ENCODE measurements at places on chromosomes 4 and X.
A peak's percentile ranks its signal among the peaks of the same experiment; 100 is the strongest.

DNA sequence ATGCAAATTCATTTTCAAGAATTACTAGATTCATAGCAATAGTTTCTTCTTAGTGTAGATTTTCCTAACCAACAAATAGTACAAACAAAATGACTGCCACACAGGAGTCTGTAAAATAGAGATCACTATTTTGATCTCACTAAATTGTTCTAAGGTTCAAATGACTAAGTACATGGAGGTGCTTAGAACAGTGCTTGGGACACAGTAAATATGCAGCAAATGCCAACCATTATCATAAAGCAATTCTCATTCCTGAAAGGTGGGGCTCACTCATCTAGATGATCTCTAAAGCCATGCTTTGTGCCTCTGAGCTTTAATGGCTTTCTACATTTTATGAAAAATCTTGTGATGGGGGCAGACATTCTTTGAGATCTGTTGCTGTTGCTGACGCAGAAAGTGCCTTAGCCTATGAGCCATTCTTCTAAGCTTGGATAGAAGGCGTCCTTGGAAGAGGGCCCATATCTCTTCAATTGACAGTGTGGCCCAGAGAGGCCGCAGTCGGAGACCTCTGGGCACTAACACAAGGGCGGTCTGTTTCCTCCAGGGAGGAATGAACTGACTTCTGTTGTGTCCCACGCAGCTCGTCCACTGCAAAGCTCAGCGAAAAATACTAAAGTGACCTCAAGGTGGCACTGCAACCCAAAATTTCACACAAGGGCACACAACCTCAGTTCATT, 23.5 kb downstream of the TLR10 start:
- peak; percentile 24 for DNase-seq

- no peak for DNase-seq
These were observed 76.4 kb upstream of the HELT start for GRCh38 chr4:184941671-184942418.

DNA sequence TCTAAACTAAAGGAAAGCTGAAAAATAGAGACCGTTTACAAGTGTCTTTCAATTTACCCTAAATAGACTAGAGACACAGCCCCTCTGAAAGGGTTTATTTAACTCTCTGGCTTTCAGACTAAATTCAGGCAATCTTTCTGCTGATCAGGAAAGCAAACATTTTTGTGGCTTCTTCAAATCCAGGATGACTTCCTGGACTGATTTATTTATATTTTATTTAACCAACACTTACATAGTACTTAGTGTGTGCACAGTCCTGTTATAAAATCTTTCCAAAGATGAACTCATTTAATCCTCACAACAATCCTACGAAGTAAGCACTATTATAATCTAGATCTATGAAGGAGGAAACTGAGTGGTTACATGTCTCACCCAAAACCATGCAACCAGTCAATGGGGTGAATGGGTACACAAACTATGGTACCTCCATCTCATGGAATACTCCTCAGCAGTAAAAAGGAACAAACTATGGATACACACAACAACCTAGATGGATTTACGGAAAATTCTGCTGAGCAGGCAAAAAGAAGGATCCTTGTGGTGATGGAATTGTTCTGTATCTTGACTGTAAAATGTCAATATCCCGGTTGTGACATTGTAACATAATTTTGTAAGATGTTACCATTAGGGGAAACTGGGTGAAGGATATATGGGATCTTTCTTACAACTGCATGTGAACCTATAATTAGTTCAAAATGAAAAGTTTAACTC, 64.1 kb upstream of the MAMLD1 start:
- DNase-seq: no peak

GRCh38 chrX:151984328-151984727, 9.9 kb upstream of the GABRE start:
- no peak for DNase-seq

- no peak for DNase-seq
These were observed 107.9 kb downstream of the ABLIM2 start for GRCh38 chr4:8050555-8051206.

GRCh38 chrX:17453788-17454187, 78.8 kb downstream of the NHS start:
- no peak for DNase-seq

GRCh38 chr4:81675791-81676393, 204.2 kb upstream of the RASGEF1B start:
- DNase-seq: no peak

- DNase-seq: no peak
These were observed 59.6 kb upstream of the AFAP1 start for GRCh38 chr4:7999279-7999678.

- DNase-seq: no peak
These were observed 837.3 kb downstream of the PCDH7 start for GRCh38 chr4:31557437-31557836.

DNA sequence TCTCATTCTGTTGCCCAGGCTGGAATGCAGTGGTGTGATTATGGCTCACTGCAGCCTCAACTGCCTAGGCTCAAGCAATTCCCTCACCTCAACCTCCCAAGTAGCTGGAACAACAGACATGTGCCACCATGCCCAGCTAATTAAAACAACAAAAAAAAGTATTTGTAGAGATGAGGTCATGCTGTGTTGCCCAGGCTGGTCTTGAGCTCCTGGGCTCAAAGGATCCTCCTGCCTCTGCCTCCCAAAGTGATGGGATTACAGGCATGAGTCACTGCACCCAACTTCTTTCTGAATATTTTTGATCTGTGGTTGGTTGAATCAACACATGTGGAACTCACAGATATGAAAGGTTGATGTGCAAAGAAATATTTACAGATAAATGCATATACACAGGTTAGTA, 18.5 kb upstream of the SEPTIN11 start:
- DNase-seq: no peak

DNA sequence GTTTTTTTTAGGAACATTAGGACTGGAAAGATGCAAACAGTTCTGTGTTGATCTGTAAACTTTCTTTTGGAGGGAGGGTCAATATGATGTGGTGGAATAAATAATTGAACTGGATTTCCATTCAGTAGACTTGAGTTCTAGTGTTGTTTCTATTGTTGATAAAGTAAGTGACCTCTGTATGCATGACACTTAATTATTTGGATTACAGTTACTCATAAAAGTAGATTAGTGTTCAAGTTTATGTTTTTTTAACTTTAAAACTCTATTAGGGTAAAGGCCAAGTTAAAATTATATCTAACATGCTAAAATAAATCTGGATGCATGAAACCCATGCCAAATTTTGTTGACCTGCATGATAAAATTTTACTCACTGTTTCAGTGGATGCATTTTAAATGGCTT, 85.4 kb upstream of the NR3C2 start:
- DNase-seq: no peak

DNA sequence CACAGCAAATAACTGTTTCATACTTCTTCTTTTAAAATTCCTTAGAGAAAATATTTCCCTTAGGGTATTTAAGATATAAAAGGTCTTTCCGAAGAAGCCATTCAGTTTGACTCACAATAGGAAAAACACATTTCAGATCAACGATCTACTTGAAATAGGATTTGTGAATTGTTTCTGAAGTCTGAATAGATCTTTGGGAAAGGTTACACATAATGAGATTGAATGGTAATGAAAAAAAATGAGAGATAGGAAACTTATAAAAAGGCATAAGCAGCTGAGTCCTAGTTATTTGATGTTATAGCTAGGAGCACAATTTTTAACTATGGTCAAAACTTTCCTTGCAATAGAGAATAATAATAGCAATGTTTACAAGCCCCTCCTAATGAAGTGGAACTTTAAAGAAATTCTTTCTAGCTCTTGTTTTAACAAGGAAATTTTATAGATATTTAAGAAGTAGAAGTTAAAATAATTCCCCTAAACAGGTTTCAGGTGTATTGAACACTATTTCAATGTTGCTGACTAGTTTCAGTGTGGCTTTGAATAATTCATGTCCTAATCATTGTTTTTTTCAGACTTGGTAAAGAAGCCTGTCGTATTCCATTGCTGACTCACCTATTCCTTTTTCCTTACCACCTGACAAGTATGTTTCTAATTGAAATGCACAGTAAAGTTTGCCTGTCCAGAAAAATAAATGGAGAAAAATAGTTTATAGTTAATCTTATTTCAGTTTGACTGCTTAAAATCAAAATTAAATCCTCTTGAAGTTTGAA, 89.1 kb downstream of the PCDH18 start:
- no peak for DNase-seq

- DNase-seq: no peak
These were observed 2.4 kb downstream of the TLL1 start for GRCh38 chr4:165875446-165875845.

GRCh38 chrX:109785053-109785452, 52.0 kb upstream of the ACSL4 start:
- no peak for DNase-seq

DNA sequence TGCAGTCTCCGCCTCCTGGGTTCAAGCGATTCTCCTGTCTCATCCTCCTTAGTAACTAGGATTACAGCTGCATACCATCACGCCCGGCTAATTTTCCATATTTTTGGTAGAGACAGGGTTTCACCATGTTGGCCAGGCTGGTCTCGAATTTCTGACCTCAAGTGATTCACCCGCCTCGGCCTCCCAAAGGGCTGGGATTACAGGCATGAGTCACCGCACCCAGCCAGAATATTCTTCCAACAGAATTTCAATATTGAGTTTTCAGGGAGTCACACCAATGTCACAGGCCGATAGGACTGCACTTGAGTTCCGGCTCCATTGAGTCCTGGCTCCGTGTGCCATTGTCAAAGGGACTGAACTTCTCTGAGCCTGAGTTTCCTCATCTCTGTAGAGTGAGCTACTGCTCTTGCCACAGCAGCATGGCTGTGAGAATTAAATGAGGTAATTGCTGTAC, 82.9 kb downstream of the CLCN4 start:
- no peak for DNase-seq

GRCh38 chrX:6851140-6851539, 296.4 kb upstream of the STS start:
- DNase-seq: no peak

DNA sequence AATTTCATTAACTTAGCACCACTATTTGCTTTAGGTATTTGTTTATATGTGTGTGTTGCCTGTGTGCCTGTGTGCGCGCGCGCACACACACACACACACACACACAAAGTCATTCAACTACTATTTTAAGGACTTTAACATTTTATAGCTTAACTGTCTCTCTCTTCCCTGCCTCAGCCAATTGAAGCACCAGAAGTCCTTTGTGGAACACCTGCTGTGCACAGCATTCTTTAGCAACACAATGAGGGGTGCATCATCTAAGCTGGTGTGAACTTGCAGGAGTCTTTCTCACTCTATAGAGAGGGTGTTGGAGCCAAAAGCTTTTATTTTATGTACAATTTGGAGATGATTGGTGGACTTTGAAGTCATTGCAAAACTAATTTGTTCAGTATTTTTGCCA, 31.3 kb downstream of the SLIT2 start:
- DNase-seq: no peak

DNA sequence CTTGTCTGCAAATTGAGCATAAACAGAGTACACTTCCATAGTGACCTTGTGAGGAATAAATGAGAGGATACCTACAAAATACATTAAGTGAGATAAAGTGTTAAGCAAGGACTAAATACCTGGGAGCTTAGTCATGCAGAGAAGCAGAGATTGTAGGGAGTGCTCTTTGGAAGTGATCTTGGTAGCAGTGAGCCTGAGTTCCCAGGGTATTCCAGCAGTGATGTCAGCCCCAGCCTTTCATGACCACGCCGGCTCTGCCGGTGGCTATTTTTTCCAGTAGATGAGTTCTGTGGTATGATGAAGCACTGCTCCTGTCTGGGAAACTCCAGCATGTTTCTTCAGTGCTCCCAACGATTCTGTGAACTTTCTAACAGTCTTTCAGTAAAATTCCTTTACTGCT, 391.5 kb upstream of the IGFBP7 start:
- no peak for DNase-seq

DNA sequence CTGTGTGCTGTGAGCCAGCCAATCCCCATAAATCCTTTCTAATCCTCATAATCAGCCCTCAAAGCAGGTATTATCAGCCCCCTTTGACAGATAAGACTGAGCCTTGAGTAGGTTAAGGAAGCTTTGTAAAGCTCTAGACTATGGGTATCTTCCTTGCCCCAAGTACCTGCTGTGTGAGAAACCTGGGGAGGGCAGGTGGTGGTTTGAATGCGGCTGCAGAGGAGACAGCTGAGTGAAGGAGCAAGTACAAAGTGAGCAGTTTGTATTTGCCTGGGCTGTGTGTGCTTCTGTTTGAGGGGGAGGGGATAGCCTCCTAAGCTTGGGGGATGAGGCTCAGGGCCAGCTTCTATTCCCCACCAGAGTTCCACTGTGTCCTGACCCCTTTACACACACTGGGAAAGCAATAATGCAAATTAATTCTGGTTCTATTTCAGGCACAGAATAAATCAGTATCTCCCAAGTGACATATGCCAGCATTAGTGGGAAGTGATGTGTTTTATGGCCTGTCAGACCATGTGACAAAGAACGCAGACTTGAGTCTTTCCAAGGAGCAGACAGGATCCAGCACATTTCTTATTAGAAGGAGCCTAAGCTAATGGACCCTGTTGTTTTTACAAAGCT, 63.5 kb downstream of the EVC start:
- no peak for DNase-seq

- DNase-seq: no peak
These were observed 1372.9 kb downstream of the TECRL start for GRCh38 chr4:63036159-63036866.

DNA sequence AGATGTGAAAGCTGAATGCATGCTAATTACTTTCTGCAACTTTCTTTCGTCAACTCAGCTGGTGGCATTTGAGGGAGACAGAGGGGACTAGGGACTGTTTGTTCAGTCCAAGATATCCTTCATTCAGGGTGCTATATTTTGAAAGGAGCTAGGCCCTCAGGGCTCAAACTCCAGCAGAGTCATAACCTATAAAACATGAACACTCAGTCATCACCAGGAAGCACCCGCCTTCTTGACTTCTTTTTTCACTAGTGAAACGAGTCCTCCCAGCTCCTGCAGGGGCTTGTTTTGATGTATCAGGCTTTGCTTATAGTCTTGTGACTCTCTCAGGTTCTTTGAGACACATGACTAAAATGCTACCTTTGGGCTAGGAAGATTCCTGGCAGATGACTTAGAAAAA, 230.6 kb downstream of the PCDH7 start:
- no peak for DNase-seq

DNA sequence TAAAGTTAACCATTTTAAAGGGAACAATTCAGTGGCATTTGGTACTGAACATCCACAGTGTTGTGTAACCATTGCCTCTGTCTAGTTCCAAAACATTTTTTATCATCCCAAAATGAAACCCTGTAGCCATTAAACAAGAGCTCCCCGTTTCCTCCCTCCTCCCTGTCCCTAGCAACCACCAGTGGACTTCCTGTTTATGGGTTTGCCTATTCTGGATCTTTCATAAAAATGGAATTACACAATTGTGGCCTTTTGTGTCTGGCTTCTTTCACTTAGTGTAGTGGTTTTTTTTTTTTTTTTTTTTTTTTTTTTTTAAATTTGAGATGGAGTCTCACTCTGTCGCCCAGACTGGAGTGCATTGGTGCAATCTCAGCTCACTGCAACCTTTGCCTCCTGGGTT, 11.6 kb downstream of the RBMX2 start:
- no peak for DNase-seq

DNA sequence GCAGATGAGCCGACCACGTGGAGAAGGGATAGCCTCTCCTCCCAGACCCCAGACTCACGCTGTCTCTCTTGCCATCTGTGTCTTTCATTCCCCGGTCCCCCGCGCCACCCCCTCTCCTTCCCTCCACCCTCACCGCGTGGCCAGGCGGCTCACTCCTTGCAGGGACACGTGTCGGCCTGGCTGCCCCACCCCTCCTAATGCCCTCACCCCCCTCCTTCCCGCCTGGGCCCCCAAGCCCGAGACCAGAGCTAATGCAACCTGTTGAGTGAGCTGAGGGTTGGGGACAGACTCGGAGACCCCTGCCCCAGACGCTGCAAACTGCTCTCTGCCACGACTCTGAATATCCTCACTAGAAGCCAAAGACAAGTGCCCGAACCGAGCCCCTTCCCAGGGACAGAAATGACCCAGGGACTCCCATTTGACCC, 1.8 kb downstream of the SLC38A5 start:
- DNase-seq: peak; percentile 56
